ENCODE measurements at places on chromosomes 6 and 20. TPM values are rescaled to one million over a fixed set of nuclear protein-coding genes. Genes with fewer than 3 reads are reported as not detected.

The PDE10A gene
- not detected for total RNA-seq

The DDR1 gene
- total RNA-seq, result 10.1 TPM

The RBL1 gene
- total RNA-seq, result 45.0 TPM

The PPT2 gene
- total RNA-seq, result 18.8 TPM

The OOEP gene
- total RNA-seq, result not detected

The SLC4A11 gene
- 3.1 TPM for total RNA-seq

The SLC13A3 gene
- 0.11 TPM for total RNA-seq

DNA sequence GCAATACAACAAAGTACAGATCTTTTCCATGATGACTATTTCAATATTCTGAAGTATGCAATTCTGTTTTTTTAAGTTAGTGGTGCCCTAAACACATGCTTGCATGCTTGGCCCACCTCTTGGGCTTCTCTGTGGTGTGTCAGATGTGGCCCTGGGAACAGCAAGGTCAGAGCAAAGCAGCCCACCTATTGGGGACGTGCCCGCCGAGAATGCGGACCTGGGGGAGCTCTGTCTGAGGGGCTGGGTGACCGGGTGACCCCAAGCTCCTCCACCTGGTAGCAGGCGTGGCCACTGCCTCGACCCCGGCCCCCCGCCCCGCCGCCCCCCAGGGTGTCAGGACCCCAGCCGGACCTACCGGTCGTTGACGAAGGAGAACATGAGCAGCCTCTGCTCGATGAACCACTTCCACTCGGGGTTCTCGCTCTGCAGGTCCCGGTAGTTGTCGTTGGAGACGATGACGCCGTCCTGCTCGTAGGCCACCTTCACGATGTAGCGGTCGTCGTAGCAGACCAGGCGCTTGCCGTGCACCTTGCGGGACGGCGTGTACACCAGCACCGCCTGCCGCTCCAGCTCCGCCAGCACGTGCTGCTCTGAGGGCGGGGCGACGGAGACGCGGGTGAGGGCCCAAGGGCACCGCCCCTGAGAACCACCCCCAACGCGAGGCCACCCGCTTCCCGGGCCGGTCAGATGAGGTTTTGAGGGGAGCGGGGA is 28.3 kb downstream of the ZC3H12D start:
- no peak for DNase-seq

DNA sequence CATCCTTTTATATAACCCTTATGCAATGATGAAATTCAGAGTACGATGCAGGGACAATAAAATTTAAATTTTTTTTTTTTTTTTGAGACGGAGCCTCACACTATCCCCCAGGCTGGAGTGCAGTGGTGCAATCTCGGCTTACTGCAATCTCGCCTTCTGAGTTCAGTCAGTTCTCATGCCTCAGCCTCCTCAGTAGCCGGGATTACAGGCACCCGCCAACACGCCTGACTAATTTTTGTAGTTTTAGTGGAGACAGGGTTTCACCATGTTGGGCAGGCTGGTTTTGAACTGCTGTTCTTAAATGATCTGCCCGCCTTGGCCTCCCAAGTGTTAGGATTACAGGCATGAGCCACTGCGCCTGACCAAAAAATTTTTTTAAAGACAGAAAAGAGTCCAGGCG is 15.2 kb downstream of the MTO1 start:
- DNase-seq, result no peak

DNA sequence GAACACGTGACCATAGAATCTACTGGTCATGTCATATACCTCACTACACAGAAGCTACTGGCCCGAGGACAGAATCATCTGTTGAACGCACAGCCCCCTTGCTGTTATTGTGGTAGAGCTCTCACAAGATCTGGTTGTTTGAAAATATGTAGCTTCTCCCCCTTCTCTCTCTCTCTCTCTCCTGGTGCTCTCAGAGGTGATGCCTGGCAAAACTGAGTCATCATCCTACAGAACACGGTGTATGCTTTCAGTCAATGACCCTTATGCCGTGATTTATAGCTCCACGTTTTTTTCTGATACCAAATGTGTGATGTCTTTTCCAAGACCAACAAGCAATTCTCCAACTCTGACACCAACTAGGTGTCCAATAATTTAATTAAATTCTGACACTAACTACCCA is 13.0 kb upstream of the RBM24 start:
- no peak for DNase-seq

DNA sequence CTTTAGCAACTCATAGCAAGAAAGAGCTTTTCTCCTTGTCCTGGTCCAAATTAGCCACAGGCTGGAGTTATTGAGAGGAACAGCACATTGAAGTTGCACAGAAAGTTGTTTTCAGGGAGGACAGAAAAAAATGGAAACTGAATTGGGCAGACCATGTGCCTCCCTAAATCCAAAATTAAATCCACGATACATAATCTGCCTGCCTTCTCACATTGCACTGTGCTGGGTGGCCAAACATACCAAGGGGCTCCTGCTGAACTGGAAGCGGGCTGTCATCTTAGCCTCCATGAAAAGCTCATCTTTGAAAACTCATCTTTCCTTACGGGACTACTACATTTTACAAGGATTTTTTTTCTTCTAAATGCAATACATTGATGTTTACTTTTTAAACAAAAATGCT is 59.9 kb downstream of the TNFAIP3 start:
- no peak for DNase-seq

GRCh38 chr6:85432554-85432953 is 17.3 kb upstream of the NT5E start:
- no peak for DNase-seq
